Activated CD4-positive, alpha-beta memory T cell treated with anti-CD3 and anti-CD28 coated beads for 36 hours (primary cell): ENCODE measurements at places on chromosomes 16 and 17. TPM values are rescaled to one million over a fixed set of nuclear protein-coding genes. Genes with fewer than 3 reads are reported as not detected.

Gene ZNF385C
- total RNA-seq = not detected

Gene CDK5R1
- 13.1 TPM for total RNA-seq

Gene BAHCC1
- total RNA-seq = 0.10 TPM

Gene ZPBP2
- total RNA-seq = 1.0 TPM

Gene GPR142
- not detected for total RNA-seq

Gene RCVRN
- total RNA-seq = not detected

Gene SMTNL2
- not detected for total RNA-seq

Gene WNT3
- 0.19 TPM for total RNA-seq

Gene PNMT
- not detected for total RNA-seq

Gene MEIOC
- total RNA-seq = 0.46 TPM
